Kidney glomerular epithelial cell (primary cell): ENCODE measurements at places on chromosomes 5 and 9.

DNA sequence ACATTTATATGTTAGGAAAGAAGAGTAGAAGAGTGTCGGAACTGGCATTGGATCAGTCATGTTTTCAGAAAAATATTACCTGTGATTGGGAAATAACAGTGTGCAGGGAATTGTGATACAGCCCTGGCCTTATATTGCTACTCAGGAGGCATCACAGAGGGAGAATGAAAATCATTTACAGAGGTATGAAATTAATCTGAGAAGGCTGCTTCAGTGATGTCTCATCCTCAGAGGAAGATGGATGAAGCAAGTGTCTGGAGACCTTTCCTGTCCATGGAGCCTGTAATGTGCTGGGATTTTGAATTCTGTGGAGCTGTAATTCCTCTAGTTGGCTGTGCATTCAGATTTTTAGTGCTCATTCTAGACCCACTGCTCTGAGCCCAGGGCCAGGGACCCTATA lies 3.8 kb downstream of the ACTBL2 start:
- no peak for DNase-seq

DNA sequence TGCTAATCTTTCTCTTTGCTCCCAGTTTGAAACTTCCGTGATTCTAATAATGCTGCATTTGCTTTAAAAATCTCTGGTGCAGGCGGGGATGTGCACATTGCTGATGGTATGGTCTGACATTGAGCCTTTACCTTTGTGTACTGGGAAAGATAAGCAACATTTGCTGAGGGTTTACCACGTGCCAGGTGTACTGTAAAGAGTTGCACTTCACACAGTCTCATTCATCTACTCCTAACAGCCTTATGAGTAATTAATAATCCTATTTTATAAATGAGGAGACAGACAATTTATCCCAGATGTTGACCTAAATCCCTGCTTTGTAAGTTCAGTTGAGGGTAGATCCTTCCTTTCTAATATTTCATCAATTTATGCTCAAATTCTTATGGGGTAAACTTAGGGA lies 726 bp upstream of the ADGRV1 start:
- DNase-seq = no peak

- DNase-seq = no peak
Observed at GRCh38 chr9:93235300-93235960, 51.5 kb downstream of the WNK2 start.

DNA sequence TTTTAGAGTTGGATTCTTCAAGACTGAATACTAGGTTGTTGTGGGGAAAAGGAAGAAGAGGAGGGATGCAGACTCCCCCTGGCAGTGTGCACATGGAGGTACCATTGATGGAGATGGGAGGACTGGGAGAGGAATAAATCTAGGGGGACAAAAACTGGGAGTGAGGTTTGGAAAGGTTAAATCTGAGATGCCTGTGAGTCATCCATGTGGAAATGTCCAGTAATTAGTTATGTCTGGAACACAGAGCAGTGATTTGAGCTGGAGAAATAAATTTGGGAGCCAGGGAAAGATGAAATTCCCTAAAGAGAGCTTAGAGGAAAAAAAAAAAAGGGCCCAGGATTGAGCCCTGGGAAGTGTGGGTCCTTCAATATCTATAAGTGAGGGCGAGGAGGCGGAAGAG lies 8.0 kb upstream of the CCIN start:
- no peak for DNase-seq
